Kasumi-1 (cell line): ENCODE measurements at places on chromosomes 1 and 21.

- no peak for DNase-seq
Measured at GRCh38 chr1:231934797-231935196, 308.2 kb downstream of the DISC1 start.

DNA sequence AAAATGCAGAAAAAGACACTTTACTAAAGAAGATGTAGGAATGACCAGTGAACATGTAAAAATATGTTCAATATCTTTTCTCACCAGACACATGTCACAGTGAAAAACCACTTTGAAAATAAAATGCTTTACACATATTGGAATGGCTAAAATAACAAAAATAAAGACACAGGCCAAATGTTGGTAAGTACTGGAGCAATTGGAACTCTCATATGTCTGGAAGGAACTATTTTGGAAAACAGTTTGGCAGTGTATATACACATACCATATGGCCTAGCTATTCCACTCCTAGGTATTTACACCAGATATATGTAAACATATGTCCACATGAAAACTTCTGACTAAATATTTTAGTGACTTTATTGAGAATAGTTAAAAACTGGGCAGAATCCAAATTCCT is 927.2 kb downstream of the BRINP3 start:
- no peak for DNase-seq

GRCh38 chr1:27391511-27392095 is 819 bp upstream of the GPR3 start:
- DNase-seq: no peak

DNA sequence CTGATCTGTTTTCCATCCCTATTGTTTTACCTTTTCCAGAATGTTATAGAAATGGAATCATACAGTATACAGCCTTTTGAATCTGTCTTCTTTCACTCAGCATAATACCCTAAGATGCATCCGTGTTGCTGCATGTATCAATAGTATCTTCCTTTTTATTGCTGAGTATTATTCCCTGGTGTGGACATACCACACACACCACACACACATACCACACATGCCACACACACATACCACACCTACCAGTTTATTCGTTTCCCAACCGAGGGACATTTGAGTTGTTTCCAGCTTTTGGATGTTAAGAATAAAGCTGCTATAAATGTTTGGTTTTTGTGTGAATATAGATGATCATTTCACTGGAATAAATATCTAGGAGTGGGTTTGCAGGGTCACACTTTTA is 22.2 kb upstream of the SLC30A1 start:
- DNase-seq: no peak

GRCh38 chr21:25887166-25887565 is 152.4 kb downstream of the GABPA start:
- DNase-seq: no peak

GRCh38 chr1:15139654-15140350 is 13.7 kb upstream of the TMEM51 start:
- no peak for DNase-seq
